ENCODE measurements at places on chromosomes 6 and 20.

GRCh38 chr6:3612341-3613041 lies 139.0 kb downstream of the PXDC1 start:
- DNase-seq = peak; percentile 40

DNA sequence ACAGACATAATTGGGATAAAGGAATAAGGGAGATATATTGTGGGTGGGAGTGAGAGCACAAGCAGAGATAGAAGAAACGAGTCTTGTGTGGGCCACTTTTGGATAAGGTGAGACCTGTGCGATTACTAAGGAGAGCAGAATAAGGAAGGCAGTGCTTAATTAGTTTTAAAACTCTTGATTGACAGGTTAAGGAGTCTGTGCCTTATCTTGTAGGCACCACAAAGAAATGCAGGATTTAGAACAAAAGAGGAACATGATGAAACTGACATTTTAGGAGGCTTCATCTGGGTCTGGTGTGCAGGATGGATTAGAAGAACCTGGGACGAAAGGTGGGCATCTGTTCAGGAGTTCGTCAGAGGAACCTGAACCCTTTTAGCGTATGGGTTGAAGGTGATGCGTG lies 70.2 kb upstream of the KIF25 start:
- DNase-seq = no peak

DNA sequence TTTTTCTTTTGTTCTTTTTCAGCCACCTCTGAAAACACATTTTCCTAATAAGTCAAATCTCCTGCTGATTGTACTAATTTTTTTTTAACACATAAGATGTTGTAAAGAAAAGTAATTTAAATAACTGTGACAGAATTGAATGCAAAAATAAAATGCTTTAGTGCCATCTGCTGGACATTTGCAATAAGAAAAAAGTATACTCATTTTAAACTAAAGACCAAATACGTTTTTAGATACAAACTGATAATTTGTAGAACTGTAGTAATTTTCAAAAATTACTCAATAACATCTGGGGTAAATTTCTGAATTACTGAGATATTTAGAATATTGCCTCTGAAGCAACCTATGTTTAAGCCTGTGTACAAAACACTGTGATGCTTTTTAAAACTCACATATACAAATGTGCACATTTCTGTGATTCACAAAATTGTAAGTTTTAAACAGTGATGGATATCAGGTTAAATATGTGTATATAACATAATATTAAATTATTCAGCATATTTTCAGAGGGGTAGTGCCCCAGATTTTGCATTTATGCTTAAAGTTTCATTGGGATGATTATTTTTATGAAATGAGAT lies 198.7 kb downstream of the RIMS1 start:
- no peak for DNase-seq

DNA sequence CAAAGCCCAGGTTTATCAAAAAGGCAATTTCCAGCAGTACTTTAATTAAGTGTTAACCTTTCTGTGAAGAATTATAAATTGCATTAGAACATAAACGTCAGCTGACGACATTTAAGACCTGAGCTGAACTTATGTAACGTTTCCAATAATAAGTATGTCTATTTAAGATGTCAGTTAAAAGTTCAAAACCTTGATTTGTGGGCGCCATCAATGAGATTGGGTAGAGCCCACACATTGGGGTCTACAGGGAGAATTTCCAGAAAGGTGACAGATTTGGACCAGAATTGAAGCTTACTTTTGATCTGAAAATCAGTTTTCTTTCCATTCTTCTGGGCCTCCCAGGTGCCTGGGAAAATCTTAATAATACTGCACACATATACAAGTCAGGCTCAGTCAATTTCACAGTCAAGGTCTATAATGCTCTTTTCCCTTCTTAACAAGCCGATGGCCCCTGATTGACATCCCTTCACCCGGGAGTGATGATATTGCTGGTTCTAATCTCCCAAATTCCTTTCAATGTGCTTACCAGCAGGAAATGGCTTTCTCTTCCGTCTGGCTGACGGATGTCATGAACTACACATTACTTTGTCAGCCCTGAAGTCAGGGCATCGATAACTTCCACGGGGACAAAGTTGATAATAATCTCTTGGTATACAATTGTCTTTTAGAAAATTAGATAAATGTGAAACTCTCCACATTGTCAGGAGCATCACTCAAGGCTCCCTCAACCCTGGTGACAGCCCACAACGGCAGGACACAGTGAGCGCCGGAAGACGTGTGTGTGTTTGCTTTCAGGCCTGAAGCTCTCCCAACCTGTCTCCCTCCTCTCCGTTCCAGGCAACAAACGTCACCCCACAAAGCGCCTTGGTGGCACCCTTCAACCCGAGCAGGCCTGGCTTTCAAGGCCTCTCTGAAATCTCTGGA lies 396.5 kb upstream of the CNR1 start:
- DNase-seq = no peak

All from coronary artery (tissue), 2 donors.